ENCODE measurements at places on chromosomes 4 and X.

- DNase-seq = no peak
Observed at GRCh38 chr4:98711526-98711925, 53.1 kb upstream of the TSPAN5 start.

GRCh38 chr4:72641611-72642010 is 72.6 kb upstream of the ADAMTS3 start:
- no peak for DNase-seq

- DNase-seq = no peak
Observed at GRCh38 chr4:177671387-177671786, 229.2 kb upstream of the AGA start.

DNA sequence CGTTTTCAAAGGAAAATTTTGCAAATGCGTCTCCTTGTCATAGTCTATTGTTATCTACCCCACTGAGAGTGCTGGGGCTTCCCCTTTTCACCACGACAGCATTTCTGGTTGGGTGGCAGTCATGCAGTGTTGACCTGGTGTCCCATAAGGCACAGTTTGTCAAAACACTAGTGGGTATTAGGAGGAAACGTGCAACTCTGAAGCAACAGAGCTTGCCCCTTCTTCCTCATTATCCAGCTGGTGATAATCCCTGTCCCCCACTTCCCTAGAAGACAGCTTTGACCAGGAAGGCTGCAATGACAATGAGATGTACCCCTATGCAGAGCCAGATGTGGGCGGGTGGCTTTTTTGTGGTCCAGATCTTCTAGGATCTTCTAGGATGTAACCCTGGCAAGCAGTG is 1.8 kb downstream of the TBC1D1 start:
- DNase-seq = peak; percentile 81

- DNase-seq = no peak
Observed at GRCh38 chrX:70422851-70423341, at the start of gene GDPD2. Gene GDPD2 (plus strand): TSS chrX:70423314. CDS start chrX:70424985, 1,671 bp downstream.

DNA sequence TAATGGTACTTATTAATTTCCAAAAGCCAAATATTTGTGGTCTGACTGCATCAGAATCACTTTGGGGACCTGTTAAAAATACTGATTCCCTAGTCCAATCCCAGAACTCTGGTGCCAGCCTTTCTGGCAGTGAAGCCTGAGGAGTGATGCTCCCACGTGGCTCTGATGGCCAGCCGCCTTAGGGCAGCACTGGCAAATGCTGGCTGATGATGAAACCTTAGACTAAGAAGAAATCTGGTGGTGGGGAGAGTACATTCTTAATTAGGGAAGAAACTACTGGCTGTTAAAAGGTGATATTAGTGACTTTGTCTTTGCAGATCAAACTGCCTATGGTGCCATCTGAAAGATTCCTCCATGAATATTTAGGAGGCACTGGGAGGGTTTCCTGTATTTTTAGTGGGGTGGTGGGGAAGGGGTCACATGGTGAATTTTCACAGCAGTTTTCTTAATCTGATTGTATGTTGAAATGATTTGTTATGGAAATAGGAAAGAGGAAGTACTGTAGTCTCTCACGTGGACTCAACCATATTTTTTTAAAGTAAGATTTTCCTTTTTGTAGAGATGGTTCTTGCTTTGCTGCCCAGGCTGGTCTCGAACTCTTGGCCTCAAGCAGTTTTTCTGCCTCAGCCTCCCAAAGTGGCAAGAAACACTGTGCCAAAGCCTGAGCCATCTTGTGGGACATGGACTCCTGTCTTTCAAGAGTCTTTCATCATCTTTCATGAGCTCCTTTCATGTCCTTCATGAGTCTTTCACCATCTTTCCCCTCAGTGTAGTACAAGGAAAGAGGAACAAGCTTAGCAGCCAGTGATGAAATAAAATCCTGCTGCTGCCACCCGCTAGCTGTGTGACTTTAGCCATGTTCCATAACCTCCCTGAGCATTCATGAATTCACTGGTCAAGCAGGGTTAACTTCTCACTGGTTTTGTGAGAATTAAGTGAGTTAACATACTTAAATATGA is 90.8 kb downstream of the ZNF330 start:
- DNase-seq = no peak

GRCh38 chr4:32631831-32632230 is 1911.7 kb downstream of the PCDH7 start:
- DNase-seq = no peak

DNA sequence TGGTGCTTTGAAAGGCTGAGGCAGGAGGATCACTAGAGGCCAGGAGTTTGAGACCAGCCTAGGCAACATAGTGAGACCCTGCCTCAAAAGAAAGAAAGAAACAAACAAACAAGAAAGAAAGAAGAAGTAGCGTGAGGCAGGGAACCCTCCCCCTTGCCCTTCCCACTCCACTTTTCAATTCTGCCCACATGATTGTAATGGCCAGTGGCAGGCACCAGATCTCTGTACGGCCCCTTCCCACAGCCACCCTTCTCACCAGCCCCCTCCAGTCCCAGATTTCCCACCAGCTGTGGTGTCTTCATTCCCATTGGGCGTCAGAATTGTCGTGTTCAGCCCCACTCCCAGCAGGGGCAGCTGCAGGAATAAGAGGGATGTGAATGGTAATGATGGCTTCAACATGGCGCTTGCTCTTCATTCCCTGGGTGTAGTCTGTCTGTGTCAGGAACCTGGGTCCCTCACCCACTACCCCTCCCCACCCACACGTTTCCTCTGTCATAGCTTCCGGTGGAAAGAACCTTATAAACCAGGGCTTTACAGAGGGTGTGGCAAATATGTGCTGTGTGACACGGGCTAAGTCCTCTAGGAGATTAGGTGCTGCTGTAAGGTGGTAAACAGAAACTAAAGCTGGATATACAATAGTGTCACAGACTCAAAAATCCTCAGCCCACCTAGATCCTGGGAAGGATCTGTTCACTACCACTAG is at the start of gene IL2RG:
TSS of gene IL2RG (minus strand) at position 437 of the 703 bp plus-strand sequence. CDS start at position 399, 38 bp downstream.
- DNase-seq = peak; percentile 90

- DNase-seq = no peak
Observed at GRCh38 chrX:6708041-6708440, 173.1 kb upstream of the VCX3A start.

DNA sequence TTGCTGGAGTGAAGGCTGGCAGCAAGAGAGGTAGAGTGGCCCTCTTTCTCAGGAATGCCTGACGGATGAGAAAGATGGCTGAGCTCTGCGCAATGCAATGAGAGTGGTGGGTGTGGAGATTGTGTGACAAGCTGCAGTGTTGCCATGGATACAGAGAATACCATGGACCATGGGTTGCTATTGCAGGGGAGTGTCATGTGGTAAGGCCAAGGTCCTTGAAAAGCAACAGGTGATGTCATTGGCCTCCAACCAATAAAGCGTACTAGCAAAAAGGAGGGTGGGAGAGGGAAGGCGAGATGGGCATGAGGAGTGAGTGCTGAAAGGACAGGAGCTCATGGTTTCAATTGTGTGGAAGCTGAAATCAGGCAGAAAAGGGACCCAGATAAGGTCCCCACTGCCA is 1.8 kb downstream of the PNMA5 start:
- DNase-seq = no peak

DNA sequence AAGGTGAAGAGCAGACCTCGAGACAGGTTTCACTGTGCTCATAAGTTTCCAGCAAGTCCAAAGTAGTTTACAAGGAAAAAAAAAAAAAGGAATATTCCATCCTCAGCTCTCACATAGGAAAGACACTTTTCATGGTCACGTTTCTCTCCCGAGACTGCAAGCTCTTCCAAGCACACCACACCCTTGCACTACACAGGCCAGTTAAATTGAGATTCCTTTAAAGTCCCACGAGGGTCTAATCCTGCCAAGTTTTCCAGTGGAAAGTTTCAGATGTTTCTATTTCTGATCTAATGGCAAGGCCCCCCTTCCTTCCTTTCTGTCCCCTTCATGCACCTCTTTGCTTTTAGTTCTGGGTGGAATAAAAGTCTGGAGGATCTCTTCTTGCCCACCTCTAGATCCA is 67.9 kb upstream of the PCDH19 start:
- no peak for DNase-seq

DNA sequence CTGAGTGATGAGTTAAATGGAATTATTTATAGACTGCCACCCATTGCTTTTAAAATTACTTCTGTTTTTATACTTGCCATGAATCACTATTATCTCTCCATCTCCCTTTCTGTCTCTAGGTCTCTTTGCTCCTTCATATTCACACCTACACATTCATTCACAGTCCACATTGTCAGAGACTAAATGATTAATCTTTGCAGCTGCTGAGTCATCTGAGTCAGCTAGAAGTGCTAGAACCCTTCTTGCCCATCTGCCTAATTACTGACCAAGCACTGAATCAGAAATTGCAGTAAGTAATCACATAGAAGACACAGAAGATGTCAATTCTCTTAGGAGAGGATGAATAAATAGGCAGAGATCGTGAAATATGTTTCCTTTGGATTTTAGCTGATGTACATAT is 31.6 kb upstream of the RPS6KA6 start:
- DNase-seq = no peak

DNA sequence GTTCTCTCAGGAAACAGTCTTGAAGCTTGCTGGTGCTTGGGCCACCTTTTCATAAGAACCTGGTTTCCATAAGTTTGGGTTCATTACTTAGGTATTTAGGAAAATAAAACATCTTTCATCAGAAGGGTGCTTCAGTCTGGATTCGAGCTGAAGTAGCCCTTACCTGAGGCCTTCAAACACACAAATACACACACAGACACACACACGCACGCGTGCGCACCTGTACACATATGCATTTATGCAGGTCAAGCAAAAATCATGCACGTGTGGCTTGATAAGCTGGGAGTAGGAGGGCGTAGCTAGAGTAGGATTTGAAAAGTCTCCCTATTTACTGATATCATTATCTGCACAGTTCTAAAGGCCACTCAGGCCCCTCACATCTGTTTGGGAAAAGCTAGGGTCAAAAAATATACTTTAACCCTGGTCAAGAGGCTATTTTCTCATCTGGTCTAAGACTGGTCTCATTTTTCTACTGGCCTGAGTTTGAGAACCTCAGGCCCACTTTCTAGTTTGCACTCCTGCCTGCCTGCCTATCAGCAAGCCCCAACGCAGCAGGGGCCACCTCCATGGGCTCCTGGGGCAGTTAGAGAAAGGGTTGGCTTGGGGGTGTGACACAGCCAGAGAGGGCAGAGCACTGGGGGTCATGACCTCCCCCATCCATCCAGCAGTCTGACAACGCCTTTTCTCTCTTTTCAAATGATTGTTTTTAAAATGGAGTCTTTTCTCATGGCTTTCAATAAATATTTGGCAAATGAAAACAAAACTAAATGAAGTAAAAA is 64.3 kb downstream of the RASL11B start:
- no peak for DNase-seq

- peak; percentile 62 for DNase-seq
Observed at GRCh38 chrX:41559235-41560052, 112.3 kb downstream of the NYX start.

- no peak for DNase-seq
Observed at GRCh38 chrX:113759422-113759821, 824.5 kb upstream of the HTR2C start.

- no peak for DNase-seq
Observed at GRCh38 chrX:112835019-112835418, 5.6 kb downstream of the AMOT start.

GRCh38 chr4:83503974-83504373 is 19.1 kb upstream of the ABRAXAS1 start:
- DNase-seq = peak; percentile 64

DNA sequence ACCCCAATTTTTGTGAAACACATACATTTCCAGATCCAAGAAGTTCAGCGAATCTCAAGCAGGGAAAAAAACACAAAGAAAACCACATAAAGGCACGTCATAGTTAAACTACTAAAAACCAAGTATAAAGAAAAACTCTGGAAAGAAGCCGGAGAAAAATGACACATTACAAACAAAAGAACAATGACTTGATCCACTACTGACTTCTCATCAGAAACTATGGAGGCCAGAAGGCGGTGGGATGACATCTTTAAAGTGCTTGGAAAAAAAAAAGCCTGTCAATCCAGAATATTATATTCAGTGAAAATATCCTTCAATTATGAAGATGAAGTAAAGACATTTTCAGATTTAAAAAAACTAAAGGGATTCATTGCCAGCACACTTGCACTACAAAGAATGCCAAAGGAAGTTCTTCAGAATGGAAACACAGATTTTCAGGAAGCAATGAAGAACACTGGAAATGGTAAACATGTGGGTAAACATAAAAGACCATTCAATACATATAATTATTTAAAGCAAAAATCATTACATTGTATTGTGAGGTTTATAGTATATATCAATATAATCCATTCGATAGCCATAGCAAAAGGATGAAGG is 32.6 kb upstream of the PPP2R2C start:
- DNase-seq = no peak

- no peak for DNase-seq
Observed at GRCh38 chr4:79413886-79414285, 5.9 kb upstream of the GK2 start.

- no peak for DNase-seq
Observed at GRCh38 chr4:54234497-54235205, 5.6 kb downstream of the PDGFRA start.

DNA sequence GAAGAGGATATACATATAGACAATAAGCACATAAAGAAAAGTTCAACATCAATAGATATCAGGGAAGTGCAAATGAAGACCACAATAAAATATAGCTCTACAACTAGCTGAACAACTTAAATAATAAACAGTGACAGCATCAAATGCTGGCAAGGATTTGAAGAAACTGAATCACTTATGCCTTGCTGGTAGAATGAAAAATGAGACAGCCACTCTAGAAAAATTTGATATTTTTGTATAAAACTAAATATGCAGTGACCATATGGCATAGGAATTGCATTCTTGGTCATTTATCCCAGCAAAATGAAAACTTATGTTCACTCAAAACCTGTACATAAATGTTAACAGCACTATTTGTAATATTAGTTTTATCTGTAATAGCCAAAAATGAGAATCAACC is 1102.0 kb downstream of the C4orf33 start:
- no peak for DNase-seq

- DNase-seq = no peak
Observed at GRCh38 chr4:6639137-6639680, 1.3 kb upstream of the MRFAP1 start.

GRCh38 chrX:122184791-122185190 is 999.3 kb upstream of the GRIA3 start:
- DNase-seq = no peak

DNA sequence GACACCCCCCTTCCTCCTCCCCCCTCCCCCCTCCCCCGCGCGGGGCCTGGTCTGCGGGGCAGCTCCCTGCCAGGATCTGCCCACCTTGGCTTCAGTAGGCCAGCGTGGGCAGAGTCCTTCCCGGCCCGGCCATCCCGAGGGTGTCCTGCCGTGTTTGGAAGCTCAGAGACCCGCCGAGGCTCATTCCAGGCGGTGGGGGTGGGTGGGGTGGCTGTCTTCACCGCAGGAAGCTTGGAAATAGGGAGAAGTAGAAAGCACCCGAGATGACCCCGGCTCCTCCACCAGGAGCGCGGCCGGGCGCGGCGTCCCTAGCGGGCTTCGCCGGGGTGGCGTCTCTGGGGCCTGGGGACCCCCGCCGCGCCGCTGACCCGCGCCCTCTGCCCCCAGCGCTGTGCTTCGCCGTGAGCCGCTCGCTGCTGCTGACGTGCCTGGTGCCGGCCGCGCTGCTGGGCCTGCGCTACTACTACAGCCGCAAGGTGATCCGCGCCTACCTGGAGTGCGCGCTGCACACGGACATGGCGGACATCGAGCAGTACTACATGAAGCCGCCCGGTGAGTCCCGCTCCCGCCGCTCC is 1.6 kb downstream of the NAT8L start:
- DNase-seq = no peak
